GM12892 (cell line): ENCODE measurements at places on chromosomes 12 and 14.

DNA sequence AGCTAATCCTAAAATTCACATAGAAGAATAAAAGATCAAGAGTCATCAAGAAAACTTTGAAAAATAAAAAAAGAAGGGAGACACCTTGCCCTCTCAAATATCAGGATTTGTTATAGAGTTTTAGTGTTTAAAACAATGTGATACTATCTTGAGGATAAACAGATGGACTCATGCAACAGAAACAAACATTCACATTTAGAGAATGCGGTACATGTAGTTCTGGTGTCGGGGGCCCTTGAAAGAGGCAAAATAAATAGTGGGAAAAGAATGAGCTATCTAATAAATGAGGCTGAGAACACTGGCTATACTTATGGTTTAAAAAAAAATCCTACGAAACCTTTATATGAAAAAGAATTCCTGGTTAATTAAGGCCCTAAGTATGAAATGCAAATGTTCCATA is 127.7 kb downstream of the LLPH start:
- no peak for DNase-seq

- DNase-seq, result no peak
These were observed 4.6 kb upstream of the LRRC23 start for GRCh38 chr12:6899837-6900519.

GRCh38 chr12:64203775-64204174 is 18.3 kb downstream of the KICS2 start:
- DNase-seq, result no peak

GRCh38 chr12:58873496-58873895 is 46.8 kb downstream of the LRIG3 start:
- no peak for DNase-seq

GRCh38 chr12:7907009-7907408 is 29.0 kb downstream of the SLC2A3 start:
- no peak for DNase-seq

- DNase-seq, result no peak
These were observed 428.3 kb downstream of the TMTC2 start for GRCh38 chr12:83114966-83115365.

DNA sequence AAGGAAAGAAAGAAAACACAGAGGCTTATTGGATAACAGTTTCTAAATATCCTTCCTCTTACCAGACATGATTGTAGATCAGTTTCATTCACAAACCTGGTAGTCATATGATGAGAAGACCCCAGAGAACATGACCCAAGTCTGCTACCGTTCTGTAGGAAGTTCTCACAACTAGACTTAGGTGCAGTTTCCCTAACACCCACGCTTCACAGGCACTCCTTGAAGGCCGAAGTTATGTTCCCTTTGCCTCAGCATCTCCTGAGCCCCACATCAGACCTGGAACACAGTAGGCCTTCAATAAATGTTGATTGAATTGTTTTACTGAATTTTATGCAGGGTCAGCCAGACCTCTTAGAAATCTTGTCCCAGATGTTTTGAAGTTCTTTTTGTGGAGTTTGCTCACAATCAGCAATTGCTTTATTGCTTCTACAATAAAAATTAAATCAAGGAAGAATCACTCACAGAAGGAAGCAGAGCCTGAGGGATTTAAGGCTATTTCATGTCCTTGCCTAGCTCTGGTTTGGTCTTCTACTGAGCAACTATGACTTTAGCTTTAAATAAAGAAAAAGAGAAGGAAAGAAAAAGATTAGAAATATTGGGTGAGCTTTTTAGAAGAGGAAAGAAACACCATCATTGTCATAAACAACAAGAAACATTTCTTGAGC is 138.6 kb upstream of the MDM1 start:
- no peak for DNase-seq

DNA sequence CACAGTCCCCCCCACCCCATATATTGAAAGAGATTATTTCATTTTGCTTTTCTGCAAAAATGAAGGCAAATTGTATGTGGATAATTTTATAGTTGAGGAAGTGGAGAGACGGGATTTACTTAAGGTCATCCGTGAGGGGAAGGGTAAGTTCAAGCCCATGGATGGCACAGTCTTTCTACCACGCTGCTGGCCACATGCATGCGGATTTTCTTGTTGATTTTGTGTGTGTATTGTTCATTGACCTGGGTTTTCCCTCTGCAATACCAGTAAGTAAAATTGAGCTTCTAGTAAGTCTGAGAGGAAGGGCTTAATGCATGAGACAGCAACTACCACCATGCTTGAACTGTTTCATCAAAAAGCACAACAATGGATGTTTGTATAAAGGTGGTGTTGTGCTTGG is 35.1 kb downstream of the ACACB start:
- no peak for DNase-seq

DNA sequence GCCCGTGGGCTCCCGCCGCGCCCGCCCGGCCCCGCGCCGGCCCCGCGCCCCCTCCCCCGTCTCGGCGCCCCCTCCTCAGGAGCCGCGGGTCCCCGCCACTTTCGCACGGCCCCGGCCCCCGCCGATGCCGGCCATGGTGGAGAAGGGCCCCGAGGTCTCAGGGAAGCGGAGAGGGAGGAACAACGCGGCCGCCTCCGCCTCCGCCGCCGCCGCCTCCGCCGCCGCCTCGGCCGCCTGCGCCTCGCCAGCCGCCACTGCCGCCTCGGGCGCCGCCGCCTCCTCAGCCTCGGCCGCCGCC is 263 bp downstream of the RCOR1 start:
- DNase-seq, result no peak

GRCh38 chr12:20453756-20454310 is 85.5 kb downstream of the PDE3A start:
- DNase-seq, result no peak

DNA sequence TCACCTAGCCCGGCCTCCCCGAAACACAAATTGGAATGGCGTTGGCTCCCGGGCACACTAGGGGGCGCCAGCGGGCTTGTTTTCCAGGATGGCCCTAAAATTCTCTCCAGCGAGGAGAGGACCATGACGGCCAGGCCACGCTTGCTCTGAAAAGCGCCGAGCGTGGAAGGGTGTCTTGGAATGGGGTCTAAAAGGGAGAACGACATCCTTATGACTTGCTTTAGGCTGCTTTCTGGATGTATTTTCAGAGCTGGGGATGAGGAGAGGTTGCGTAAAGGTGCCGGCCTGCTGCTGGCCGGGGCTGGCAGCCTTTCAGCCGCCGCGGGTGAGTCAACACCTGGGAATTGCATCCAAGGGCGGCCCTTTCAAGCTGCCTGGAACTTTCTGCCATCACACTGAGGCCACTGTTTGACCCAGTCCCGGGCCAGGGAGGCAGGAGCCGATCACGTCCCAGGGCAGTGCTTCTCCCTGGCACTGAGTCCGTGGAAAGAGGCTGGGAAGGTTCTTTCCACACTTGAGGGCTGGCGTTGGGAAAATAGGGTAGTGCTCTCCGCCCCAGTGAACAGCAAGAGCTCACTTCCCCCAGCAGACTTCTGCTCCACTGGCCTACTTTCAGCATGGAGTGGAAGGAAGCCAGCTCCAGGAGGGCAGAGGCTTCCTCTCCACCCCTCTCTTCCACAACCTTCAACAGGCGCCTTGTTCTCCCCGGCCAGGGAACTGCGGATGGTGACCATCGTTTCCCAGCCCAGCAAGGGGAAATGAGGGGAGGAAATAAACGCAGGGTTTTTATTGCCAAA is 216.2 kb downstream of the TTC8 start:
- peak; percentile 58 for DNase-seq

- no peak for DNase-seq
These were observed 53.1 kb downstream of the TSPAN11 start for GRCh38 chr12:30979371-30980259.

GRCh38 chr12:52010152-52010622 is 3.4 kb downstream of the TAMALIN start:
- DNase-seq, result no peak

GRCh38 chr14:55758796-55759195 is 178.8 kb downstream of the KTN1 start:
- no peak for DNase-seq

DNA sequence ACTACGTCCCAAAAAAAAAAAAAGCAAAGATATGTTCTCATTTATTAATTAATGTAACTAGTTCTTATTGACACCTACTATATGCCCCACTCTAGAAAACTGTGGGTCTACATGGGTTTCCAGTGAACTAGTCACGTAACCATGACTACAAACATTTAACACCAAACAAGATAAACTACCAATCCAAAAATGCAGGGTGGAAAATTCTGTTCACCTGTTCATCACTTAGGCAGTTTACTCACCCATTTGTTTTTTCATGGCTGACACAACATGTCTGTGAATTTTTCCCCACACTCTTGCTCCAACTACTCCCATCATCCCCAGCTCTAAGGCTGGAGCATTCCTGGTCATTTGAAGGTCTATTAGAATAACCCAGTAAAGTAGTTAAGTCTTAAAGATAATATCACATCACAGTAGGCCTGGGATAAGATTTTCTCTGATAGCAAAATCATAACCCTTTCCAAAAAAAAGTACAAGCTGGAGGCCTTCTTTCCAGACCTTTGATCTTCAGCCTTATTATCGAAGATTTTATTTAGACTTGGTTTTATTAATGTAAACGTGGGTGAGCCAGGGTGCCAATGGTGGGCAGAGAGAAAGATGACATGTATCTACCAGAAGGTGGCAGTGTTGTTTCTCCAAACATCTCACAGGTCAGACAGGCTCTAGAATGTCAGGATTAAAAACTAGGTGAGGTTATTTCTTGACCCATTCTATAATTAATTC is 61.6 kb upstream of the DAAM1 start:
- DNase-seq, result peak; percentile 6

DNA sequence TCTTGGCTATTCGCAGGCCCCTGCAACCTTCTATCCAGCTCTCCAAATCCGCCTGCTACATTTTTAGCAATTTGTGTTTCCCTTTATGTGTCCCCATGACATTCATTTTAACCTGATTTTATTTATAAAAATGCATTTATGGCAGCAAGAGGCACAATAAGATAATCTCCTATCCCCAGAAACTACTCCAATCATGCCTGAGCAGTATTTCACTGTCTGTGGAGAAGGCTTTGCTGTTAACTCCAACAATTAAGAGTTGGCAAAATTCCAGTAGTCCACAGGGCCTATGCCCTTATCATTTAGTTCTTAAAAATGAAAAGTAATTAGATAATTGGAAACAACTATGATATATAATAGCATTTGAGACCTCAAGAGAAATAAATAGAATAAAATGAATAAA is 462.4 kb downstream of the TRHDE start:
- DNase-seq, result no peak
